ENCODE measurements at places on chromosomes 4 and X.
A peak's percentile ranks its signal among the peaks of the same experiment; 100 is the strongest.

GRCh38 chr4:1470816-1471442, 64.7 kb upstream of the NKX1-1 start:
- DNase-seq: no peak

GRCh38 chr4:87240341-87240740, 19.9 kb upstream of the KLHL8 start:
- no peak for DNase-seq

GRCh38 chr4:183729069-183729406, 69.9 kb downstream of the TRAPPC11 start:
- DNase-seq: no peak

DNA sequence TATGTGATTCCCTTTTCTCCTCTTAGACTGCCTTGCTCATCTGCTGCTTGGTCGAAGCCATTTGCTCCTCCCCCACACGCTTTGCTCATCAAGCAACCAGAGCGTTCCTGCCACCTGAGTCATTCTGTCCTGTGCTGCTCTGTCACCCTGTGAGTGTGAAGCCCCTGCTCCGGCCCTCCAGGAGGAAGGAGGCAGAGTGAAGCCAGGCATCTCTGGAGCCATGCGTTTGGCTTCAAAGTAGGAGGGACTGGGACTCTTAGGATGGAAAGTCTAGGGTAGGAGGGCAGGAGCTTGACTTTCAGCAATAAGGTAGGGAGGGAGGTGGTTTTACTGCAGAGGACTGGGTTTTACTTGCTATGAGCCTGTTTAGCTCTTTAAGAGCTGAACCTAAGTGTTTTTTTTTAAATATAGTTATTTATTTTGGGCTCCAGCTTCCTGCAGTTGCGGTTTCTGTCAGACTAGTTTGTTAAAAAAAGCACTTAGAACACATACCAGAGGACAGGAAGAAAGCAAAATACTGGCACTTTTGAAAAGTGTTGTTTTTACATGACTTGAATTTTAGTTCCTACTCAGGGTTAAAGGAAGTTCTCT, 63.6 kb downstream of the SPINK2 start:
- peak; percentile 89 for DNase-seq

DNA sequence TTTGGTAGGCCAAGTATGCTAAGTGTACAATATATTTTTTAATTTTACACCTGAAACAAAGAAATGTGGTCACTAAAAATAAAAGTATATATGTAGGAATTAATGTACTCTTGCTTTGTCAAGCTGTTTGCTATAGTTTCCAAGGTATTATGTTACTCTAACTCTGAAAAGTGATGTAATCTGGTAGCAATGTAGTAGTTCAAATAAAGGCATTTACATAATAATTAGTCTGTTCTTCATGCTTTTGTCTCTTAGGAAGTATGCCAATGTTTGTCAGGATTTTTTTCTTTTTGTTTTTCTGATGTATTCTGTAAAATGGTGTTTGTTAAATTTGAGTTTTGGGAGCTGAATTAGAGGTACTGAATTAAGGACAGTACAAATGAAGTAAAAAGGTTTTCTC, 89.5 kb downstream of the PLS3 start:
- no peak for DNase-seq

GRCh38 chr4:144740316-144740715, 94.4 kb downstream of the HHIP start:
- no peak for DNase-seq

GRCh38 chr4:146379744-146380143, 142.0 kb downstream of the SLC10A7 start:
- no peak for DNase-seq

GRCh38 chrX:130772776-130773143, 130.2 kb downstream of the ENOX2 start:
- DNase-seq: no peak

DNA sequence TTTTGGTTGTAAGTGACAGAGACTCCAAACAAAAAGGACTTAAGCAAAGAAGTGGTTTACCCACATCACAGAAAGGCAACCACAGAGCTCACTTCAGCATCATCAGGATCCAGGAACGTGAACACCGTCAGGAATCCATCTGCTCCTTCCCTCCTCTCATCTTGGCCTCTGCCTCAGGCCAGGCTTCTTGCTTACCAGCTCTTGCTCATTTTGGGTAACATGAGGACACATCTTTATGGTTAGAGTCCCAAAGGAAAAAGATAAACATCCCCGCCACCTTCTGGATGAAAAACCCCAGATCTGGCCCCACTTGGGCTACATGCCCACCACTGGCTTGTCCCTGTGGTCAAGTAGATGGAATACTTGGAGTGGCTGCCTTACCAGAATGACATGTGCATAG, 176.8 kb upstream of the RPL34 start:
- DNase-seq: no peak

GRCh38 chr4:20431543-20431951, 179.8 kb downstream of the SLIT2 start:
- no peak for DNase-seq

- no peak for DNase-seq
These were observed 200.3 kb downstream of the AASDH start for GRCh38 chr4:56186808-56187523.

DNA sequence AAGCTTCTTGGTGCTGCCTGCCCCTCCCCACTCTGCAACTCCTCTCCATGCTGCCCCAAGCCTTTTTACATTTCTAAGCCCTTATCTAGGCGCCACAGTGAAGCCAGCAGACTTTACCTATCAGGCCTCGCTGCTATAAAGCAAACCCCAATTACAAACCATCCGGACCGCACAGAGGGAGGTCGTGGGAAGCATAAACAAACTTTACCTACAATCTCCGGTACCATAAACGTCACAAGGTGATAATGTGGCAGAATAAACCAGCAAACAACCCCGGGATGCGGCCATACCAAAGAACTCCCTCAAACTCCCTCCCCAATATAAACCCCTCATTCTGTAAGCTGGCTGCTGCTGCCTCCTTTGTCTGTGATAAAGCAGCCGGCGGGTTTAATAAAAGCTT, 54.0 kb upstream of the ZCCHC13 start:
- DNase-seq: no peak
